Stimulated activated CD8-positive, alpha-beta memory T cell treated with anti-CD3 and anti-CD28 coated beads, Interleukin-7, amount 100 ng/mL, for 48 hours (primary cell): ENCODE measurements at places on chromosomes 5 and 9.

DNA sequence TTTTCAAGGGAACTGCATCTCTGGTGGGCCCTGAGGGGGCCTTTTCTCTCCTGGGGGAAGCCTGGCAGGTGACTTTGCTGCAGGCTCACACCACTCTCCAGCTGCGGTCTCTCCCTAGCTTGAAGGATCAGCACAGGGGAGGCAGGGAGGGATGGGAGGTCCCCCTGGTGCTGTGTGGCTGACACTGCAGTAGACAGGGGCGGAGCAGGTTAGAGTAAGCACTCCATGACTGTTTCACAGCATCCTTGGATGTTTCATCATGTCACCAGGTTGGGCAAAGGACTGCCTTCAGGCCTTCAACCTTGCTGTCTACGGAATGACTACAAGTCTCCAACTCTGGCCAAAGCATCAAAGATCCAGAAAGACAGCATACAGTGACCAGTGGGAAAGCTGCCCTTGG is 470.7 kb downstream of the CDK5RAP2 start:
- DNase-seq = no peak

DNA sequence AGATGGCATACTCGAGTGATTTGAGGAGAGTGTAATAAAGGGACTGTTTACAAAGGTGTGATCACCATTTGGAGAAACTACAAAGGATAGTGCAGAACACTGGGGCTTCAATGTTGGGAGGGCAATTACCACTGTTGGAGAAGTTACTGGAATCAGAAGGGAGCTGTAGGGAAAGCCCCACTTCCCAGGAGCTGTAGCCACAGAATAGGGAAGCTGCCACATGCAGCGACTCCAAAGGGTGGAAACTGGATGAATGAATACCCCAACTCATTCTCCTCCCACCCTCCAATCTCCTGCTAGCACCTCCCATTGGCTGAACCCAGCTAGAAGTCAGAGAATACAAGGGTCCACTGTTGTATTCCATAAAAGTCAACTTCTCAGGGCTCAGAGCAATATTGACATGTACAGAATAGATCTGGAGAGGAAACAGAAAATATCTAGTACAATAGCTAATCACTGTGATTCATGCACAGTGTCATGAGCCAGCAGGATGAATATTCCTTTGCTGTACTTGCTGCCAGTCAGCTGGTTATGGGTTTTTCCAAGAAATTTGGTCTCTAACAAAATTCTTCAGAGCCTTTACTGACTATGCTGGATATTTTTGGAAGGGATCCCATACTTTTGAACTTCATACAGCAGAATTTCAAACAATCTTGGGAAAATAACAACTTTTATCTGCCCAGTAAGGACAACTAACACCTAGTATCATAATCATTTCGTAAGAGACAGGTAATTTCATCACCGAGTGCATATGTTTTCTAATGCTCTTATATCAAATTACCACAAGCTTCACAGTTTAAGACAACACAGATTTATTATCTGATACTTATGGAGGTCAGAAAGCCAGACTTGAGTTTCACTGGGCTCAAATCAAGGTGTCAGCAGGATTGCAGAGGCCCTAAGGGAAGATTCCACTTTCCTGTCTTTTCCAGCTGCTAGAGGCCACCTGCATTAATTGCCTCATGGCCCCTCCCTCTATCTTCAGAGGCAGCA is 39.6 kb downstream of the PDCD1LG2 start:
- DNase-seq = no peak

DNA sequence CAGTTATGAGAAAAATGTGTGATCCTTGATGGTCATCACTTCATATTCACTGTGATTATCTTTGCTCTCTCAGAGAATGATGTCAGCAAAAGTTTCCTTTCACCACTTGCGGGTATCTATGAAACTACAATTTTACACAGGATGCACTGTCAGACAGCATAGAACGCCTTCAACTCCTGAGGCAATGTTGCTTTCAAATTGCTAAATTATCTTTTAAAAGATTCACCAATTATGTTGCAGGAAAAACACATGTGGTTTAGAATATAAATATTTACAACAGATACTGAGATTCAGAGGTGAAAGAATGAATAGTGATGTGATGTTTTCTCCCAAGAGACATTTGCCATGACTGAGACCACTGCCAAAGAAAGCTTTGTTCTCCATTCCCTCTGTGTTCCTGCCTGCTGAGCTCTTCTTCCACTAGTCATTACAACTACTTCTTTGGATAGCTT is 879.8 kb upstream of the DMAC1 start:
- DNase-seq = no peak

DNA sequence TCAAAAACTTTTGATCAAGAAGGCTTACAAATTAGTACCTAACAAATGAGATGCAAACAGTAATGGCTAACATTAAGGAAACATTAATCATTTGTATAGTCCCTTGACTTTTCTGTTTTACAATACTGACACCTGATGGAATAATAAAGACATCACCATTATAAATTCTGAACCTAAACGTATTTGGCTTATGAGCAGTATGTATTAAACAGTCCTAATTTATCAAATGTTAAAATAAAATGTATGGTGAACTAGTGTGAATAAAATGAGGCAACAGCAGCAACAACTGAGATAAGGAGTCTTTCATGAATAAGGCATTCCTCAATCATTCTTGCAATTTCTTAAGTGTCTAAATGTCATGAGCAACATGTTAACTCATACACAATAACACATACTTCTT is 6.0 kb downstream of the PUM3 start:
- DNase-seq = no peak

DNA sequence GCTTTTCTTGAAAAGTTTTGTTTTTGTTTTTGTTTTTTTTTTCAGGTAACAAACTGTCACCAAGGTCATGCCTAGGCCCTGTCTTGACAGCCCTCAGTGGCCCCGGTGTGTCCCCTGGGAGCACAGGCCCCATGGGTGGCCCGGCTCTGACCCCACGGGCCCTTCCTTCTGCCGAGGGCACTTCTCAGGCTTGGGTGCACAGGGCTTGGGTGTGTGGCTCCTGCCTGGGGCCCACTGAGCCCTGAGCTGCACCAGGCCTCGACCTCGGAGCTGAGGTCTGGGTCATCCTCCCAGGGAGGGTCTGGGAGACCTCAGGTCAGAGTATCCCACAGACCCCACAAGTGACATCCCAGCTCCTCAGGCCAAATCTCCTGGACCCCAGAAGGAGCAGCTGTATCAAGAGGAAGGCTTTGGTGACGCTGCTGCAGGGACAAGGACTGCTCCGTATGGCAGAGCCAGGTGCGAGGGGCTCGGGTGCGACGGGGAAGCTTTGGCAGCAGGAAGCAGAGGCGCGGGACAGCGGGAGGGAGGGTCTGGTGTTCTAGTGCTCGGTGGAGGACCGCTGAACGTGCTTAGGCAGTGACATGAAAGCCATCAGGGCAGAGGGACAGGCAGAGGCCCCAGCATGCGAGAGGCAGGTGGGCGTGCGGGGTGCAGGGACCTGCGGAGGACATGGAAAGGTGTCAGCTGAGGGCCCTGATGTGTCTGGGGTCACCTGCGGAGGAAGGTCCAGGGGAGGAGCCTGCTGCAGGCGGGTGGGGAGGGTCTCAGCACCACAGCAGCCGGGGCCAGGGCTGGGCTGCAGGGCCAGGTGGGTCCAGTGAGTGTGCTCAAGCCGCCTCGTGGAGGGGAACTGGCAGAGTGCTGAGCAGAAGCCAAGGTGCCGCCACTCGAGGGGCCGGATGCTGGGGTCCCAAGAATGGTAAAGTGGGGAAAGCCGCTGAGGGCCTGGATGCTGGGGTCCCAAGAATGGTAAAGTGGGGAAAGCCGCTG is 18.4 kb upstream of the SLC9A3 start:
- no peak for DNase-seq

- DNase-seq = no peak
These were observed 4.8 kb downstream of the RETREG1 start for GRCh38 chr5:16612007-16612406.

DNA sequence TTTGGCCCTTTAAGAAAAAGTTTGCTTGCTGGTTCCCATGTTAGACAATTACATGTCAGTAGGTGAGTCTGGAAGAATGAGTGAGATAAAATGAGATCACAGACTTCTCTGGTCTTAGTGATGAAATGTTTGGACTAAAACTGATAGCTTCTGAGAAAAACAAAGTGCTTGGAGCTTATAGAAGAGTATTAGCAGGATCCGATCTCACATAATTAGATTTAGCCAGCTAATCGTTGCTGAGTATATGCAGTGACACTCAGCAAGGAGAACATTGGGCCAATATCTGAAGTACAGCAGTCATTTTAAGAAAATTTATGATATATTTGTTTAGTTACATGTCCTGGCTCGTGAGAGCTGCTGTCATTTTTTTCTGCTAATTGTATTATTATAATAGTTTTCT is 135.8 kb downstream of the SNCAIP start:
- no peak for DNase-seq

DNA sequence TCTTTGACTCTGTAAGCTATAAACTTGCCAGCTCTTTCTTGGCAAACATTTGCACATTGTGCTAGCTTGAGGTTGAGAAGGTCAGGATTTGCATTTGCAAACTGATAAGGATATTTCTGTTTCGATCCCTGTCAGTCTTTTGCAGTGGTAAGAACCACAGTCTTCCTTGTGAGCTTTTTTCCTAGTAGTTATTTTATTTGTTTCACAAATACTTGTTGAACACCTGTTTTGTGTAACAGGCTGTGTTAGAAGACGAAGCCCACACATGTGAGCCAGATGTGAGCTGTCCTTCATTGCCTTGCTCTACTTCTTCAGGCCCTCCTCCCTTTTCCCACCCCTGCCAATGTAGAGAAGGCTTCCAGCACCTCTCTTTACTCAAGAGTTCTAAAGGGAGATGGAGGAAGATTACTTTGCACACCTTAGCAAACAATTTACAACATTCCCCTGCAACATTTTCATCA is 327.0 kb upstream of the KLF4 start:
- DNase-seq = no peak

DNA sequence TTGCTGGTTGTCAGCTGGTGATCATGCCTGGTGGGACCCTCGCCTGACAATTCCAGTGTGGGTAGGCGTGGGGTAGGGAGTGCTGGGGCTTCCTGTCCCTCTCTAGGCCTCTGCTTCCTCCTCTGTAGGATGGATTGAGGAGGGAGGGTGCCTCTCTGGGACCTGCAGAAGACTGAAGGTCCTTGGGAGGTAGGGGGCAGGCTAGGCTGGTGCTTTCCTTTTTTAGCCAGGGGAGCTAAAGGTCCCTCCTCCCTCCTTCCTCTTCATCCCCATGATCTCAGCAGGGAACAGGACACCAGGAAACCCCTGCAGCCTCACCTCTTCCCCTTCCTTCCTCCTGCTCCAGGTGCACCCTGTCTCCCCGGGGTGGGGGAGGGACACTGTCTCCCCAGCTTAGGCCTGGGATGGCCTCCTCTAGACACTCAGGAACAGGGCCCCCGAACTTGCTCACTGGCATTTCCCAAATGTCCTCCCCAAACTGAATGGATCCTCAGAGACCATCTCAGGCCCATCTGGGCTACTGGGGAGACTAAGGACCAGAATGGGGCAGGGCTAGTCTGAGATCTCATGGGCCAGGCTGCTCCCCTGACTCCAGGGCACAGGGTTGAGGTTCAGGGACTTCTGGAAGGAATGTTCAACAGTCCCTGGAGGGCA is 8.4 kb downstream of the SH2D3C start:
- no peak for DNase-seq

DNA sequence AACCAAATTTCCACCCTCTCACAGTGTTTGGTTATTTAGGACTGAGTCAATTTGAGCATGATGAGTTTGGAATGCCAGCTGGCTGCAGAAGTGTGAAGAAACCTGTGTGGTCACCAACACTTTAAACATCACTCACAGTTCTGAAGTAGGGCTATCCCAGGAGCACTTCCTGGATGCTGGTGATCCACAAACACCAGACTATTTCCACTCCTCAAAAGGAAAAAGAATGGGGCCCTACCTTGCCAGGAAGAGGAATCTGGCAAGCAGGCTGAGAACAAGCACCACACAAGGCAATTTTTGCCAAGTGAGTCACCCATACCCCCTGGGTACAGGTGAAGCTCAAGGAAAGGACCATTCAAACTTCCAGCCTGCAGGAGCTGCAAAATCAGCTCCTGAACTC is 294.2 kb upstream of the PTGER4 start:
- no peak for DNase-seq

- no peak for DNase-seq
These were observed 297.5 kb upstream of the GRIN3A start for GRCh38 chr9:102035929-102036328.

GRCh38 chr5:98349251-98349989 is 424.0 kb upstream of the RGMB start:
- DNase-seq = no peak

GRCh38 chr5:74336297-74336696 is 304.2 kb downstream of the ENC1 start:
- no peak for DNase-seq

- DNase-seq = no peak
These were observed 125.6 kb downstream of the RXRA start for GRCh38 chr9:134451700-134452458.

GRCh38 chr5:152995214-152995725 is 495.2 kb upstream of the GRIA1 start:
- no peak for DNase-seq

DNA sequence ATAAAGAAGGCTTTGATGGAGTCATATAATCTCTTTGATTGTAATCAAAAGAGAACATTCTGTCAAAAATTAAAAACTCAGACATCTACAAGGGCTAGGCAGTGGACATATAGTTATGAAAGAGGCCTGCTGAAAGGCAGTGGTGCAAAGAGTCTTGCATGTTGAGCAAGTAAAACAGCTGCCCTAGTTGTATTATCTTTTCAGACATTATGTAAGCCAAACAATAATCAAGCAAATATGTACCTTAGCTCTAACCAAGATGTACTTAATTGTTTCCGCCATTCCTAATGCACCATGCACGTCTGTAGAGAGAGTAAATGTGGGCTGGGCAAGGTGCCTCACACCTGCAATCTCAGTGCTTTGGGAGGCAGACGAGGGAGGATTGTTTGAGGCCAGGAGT is 14.3 kb downstream of the GAPT start:
- no peak for DNase-seq

GRCh38 chr5:173764332-173765028 is 123.7 kb upstream of the CPEB4 start:
- DNase-seq = no peak

DNA sequence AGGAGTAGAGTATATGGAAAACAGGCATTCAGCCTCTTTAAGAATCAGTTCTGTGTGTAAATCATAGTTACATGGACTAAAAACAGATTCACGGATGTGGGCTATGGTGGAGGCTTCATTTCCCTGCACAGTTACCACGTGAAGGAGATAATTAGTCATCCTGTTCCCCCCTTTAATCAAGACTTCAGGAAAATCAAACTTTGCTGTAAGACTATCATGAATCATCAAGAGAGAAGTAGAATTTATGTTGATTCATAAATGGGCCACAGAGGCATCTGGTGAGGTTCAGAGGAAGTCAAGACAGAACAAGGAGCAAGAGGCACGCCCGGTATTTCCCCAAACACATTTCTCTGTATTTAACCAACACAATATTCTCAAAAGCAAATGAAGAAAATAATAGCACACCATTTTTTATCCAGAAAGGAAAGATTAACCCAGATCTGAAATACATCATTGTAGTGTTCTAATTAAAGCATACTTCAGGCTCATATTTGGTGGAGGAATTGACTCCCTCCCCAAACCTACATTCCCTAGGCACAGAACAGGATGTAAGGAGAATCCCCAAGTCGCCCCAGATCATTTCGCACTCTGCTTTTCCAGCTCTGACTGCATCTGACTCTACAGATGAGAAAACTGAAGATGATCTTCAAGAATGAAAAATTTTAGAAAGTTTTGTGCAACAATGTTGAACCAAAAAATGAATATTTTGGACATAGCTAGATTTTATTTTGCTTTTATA is 175.8 kb upstream of the GAS1 start:
- peak; percentile 1 for DNase-seq
